ENCODE measurements at places on chromosomes 13 and 19.

DNA sequence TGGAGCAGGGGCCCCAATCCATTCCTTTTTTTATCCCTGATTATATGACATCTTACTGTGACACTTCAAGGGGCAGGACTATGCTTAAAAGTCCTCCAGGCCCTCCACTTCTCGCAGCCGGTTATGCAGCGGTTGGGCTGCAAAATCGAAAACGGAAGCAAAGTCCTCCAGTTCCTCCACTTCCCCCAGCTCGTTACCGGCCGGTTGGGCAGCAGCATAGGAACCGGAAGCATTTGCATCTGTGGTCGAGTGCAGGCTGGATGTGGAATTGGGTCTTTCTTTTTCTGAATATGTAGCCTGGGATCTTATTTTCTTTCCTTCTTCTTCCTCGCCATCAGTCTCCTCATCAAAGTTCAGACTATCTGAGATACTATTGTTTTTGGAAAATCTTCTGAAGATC lies 46.1 kb downstream of the OXGR1 start:
- no peak for DNase-seq

DNA sequence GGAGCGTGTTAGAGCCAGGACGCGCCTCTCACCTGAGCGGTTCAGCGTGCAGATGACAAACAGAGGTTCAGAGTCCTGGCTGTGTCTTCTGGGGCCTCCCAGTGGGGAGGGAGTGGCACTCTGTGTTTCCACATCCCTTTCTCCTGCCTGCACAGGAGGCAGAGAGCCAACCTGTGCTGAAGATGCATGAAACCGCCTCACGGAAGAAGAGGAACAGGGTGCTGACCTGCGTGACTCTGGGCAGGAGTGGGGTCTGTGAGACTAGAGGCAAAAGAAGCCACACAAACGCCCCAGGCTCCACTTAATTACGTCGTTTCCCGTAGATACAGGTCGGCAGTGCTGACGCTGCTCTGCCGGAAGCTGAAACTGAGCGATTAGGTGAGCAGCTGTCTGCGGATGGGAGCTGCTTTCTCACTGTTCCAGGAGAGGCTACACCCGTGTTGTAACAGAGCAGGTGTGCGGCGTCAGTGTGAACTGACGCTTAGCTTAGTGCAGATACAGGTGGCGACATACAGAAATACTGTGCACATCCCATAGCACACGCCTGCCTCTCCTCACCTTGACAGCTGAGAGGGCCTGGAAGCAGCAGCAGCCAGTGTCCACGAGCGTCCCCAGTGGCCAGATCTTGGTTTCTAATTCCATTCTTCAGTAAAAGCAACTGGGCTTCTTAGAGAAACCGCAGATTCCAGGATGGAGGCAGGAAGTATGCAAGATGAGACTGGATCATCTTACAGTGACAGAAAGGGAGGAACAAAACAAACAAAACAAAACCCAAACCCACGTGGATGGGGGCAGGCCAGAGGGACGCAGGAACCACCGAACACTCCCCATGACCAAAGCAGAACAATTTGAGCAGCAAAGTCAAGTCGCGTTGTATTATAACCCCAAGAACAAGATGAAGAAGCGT lies 37.7 kb upstream of the MCF2L start:
- no peak for DNase-seq

DNA sequence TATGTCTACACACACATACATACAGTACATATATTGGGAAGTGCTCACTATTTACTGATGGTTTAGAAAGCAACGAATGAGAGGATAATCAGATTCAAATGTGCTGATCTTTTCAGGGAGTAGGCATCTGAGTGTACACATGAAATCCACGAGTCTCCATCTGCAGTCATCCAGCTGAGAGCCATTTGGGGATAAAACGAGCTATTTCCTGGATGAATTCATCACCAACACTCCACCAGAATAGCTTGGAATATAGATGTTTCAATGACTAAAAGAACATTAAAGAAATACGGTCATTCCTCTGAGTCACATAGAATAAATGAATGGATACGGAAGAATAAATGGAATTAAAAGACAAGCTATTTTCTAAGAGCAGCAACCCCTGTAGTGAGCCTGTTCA lies 721.6 kb upstream of the ARGLU1 start:
- no peak for DNase-seq

DNA sequence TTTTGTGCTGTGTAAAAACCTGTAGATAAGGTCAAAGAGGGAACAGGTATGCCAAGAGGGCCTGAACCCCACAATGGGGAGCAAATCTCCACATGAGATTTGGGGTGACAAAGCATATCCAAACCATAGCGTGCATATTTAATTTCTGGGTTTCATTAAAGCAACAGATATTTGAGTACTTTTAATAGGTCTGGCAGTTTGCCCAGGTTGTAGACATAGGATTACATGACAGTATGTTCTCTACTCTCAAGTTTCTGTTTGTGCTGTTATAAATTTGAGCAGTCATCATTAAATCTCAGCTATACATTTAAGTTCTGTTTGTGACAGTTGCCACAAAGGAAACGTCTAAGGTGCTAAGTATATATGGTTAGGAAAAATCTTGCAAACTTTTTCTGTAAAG lies 236.4 kb downstream of the ATP8A2 start:
- no peak for DNase-seq

GRCh38 chr13:42119875-42120274 lies 71.4 kb downstream of the DGKH start:
- DNase-seq: no peak

Measured in activated T-helper 1 cell treated with anti-CD3 and anti-CD28 coated beads, Interleukin-12 subunit alpha, Interleukin-12 subunit beta, Interleukin-2, Interleukin-4 antibody, amounts not matched to agents 30 ng/mL and 10 ng/mL and 1 ng/mL, durations not matched to agents 14 hours and 24 hours and 36 hours (primary cell).